ENCODE measurements at places on chromosomes 2 and 18.
A peak's percentile ranks its signal among the peaks of the same experiment; 100 is the strongest.

DNA sequence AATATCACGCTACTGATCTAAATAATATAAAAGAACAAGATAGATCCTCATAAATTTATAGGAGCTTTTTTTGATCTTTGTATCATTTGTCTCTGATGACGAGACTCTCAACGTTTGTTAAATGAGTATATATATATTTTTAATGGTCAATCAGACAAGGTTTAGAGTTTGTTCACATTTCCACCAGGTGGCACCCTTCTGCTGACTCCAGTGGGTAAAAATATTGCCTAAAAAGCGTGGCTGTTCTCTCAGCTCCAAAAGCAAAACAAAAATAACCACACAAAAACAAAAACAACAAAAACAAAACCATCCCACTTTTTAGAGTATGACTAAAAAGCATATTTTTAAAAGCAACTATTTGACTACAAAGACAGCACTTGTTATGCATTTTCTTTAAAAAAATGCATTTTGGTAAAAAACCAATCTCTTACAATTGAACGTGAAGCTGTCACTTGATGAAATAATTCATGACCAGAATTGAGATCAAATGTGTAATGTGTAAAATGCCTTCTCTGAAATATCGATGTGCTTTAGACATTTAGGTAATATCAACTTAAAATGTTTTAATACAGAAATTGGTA lies 723.2 kb downstream of the DPP10 start:
- DNase-seq, result no peak

- DNase-seq, result no peak
Observed at GRCh38 chr2:44245083-44245861, 30.0 kb upstream of the SLC3A1 start.

DNA sequence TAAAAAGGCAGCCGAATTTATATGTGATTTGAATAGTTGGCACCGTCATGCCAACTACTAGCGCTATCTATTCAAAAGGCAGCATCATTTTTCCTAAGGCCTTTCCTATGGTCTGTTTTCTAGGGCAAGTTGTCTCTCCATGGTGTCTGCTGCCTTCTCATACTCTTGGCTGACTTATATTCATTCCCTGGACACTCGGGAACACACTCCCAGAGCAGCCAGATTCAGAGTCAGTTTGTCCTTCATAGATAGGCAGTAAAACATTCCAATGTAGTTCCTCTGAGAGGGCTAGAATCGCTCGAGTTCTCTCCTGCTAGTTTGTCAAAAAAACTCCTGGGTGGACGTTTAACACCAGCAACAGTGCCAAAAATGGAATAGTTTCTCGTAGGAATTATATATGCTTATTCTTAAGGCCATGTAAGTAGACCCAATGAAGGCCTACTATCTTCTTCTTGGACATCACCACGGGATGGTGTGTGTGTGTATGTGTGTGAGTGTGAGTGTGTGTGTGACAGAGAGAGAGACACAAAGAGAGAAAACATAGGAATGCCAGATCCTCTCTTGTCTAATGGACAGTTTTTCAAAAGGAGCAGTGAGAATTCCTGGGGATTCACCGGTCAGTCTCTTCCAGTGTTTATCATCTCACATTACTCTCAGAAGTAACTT lies 129.3 kb upstream of the CTAGE1 start:
- no peak for DNase-seq

GRCh38 chr2:240650254-240650965 lies 25.1 kb downstream of the GPR35 start:
- no peak for DNase-seq

- no peak for DNase-seq
Observed at GRCh38 chr2:192265751-192266150, 71.0 kb upstream of the TMEFF2 start.

DNA sequence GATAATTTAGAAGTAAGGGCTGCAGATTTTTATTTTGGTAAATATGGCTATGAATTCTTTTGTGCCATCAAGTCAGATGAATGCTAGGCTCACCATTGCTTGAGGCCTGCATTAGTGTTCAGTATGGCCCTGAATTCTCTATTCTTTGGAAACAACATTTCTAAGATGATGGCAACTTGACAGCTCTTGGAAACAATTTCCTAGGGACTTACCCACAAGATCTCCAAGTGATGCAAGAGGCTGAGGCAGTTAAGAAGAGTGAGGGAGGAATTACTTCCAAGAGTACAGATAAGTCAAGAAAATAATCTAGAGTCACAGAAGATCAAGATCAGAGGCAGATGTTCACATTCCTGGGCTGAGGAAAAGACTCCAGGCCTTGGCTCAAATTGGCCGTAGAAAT lies 129.1 kb downstream of the NRP2 start:
- no peak for DNase-seq

GRCh38 chr2:34646901-34647300 lies 1047.8 kb upstream of the FAM98A start:
- DNase-seq, result no peak

DNA sequence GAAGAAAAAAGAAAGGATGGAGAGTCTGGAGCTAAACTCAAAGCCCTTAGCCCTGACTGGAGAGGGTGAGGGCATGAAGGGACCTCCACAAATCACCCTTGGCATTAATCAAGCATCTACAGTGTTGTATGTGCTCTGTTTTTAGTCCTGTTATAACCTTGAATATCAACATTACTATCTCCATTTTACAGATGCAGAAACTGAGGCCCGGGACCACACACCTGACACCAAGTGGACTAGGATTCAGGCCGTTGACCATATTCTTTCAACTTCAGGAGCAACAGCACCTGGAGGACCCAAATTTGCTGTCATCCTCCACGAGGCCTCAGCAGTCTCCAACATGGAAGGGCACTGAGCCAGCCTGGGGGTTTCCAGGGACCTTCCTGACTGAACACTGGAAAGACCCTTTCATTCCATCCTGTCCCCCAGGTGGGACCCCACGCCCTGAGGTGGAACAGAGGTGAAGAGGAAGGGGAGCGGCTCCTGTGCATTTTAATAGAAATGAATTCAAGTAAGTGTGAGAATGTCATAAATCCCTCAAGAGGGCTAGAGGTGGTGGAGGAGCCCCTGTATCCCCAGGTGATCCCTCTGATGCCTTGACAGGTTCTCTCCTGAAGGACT lies 41.0 kb downstream of the SERTAD2 start:
- peak; percentile 57 for DNase-seq

Measured in natural killer cell treated with Interleukin-12 subunit alpha and Interleukin-12 subunit beta and Interleukin-15 and Interleukin-18, amount 100 ng/mL, for 72 hours (primary cell).